ENCODE measurements at places on chromosomes 12 and 14.

GRCh38 chr12:130715998-130716968 is at the start of gene RIMBP2:
Gene RIMBP2, minus strand, starts transcription at chr12:130716299. Its CDS starts 237,286 bp downstream, at chr12:130479013.
- no peak within 1 kb of the TSS for H3K27ac ChIP-seq
- peaks cover 22% of the 10 kb centered on the region for H3K27me3 ChIP-seq

GRCh38 chr12:46300910-46301309 is 32.1 kb upstream of the SLC38A1 start:
- H3K27me3 ChIP-seq, result no peaks in the 10 kb centered on the region
- H3K36me3 ChIP-seq, result no peaks in the 10 kb centered on the region
- DNase-seq, result peak; percentile 11
- no peaks in the 10 kb centered on the region for H3K4me1 ChIP-seq
- H3K27ac ChIP-seq, result no peak overlapping the region
- H3K4me3 ChIP-seq, result no peak overlapping the region

DNA sequence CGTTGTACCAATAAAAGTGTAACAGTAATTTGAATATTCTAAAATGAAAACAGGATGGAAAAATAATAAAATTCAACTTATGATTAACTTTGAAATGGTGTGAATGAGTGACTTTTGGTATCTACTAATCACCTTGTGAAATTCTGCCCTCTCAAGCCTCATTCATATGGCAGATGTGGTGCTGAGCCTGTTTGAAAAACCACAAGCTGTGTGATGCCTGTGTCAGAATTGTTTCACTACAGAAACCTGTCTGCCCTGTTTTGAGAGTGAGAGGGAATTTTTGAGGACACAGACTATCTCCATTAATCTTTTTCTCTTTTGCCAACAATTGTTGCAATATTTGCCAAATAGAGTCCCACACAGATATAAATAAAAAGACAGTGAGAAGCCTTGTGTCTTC is 3.9 kb upstream of the RNU6-7 start:
- H3K27me3 ChIP-seq, result peaks cover 14% of the 10 kb centered on the region
- DNase-seq, result no peak
- no peak overlapping the region for H3K27ac ChIP-seq
- peaks cover 31% of the 10 kb centered on the region for H3K4me1 ChIP-seq

DNA sequence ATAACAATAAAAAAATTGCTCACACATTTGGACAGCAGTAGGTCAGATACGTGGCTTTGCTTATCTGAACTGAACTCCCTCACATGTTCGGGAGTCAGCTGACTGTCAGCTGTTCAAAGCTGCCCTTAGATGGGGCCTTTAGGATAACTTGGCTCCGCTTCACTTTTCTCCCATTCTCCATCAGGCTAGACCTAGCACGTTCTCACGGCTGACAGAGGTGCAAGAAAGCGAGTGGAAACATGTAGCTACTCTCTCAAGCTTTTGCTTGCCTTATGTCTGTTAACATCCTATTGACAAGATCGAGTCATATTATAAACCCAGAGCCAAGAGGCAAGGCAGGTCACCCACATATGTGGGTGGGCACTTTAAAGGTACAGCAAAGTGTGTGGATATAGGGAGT is 112.0 kb upstream of the PDZRN4 start:
- H3K4me1 ChIP-seq, result no peaks in the 10 kb centered on the region
- no peaks in the 10 kb centered on the region for H3K27me3 ChIP-seq
- H3K36me3 ChIP-seq, result no peaks in the 10 kb centered on the region

DNA sequence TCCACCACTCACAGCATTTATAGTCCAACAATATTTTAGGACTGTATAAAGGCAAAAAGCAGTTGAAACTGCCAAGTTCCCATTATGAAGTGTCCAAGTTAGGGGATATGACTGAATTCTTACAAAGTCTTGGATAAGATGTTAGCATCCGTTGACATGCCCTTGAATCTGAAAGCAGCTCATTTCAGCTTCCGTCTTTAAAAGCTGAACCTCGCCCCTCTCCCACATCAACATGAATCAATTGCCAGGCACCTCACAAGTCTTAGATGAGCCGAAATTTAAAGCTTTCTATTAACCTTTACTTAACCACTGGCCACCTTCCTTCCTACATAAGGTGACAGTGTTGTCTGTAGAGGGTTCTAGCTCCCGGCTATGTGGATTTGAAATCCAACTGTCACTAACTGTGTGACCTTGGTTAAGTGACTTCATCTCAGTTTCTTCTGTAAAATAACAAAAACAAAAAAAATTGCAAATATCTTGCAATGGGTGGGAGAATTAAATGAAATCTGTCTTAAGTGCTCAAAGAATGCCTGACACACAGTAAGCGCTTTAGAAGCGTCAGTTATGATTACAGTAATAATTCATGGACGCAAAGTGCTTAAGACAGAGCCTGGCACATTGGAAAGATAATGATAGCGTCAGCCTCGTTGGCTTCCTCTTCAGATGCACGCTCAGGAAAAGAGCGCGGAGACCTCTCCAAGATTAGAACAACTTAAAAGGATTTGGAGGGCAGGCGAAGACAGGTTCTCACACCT is 1.2 kb downstream of the PPP1CC start:
- peak overlapping the region; percentile 95 for H3K4me3 ChIP-seq
- H3K36me3 ChIP-seq, result no peaks in the 10 kb centered on the region
- peak; percentile 53 for DNase-seq
- H3K4me1 ChIP-seq, result peaks cover 45% of the 10 kb centered on the region
- peak overlapping the region; percentile 87 for H3K27ac ChIP-seq

GRCh38 chr14:58027904-58028303 is 124.1 kb downstream of the ARMH4 start:
- no peak overlapping the region for H3K27ac ChIP-seq
- H3K27me3 ChIP-seq, result no peaks in the 10 kb centered on the region
- H3K4me3 ChIP-seq, result no peak overlapping the region
- no peak for DNase-seq

GRCh38 chr14:71595441-71595840 is 336.8 kb upstream of the RGS6 start:
- no peak for DNase-seq
- no peak overlapping the region for H3K27ac ChIP-seq
- peaks cover 17% of the 10 kb centered on the region for H3K4me1 ChIP-seq
- no peaks in the 10 kb centered on the region for H3K27me3 ChIP-seq
- no peak overlapping the region for H3K4me3 ChIP-seq

DNA sequence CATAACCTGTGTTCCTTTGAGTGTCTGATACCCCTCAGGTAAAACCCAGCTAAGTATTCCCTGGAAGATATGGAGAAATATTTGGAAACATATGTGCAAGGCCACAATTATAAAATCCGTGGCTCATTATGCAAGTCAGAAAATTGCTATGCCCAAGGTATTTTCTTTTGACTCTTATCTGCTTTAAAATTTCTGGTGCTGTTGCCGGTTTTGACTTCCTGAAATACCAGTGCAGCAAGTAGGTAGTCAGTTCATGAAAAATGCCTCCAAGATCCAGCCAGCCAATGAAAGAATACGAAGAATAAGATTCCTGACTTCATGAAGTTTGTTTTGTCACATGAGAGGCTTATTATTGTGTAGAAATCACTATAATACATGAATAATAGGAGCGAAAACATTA is 20.2 kb upstream of the FUT8 start:
- H3K4me1 ChIP-seq, result no peaks in the 10 kb centered on the region
- H3K27ac ChIP-seq, result no peak overlapping the region
- no peak for DNase-seq
- no peaks in the 10 kb centered on the region for H3K27me3 ChIP-seq

DNA sequence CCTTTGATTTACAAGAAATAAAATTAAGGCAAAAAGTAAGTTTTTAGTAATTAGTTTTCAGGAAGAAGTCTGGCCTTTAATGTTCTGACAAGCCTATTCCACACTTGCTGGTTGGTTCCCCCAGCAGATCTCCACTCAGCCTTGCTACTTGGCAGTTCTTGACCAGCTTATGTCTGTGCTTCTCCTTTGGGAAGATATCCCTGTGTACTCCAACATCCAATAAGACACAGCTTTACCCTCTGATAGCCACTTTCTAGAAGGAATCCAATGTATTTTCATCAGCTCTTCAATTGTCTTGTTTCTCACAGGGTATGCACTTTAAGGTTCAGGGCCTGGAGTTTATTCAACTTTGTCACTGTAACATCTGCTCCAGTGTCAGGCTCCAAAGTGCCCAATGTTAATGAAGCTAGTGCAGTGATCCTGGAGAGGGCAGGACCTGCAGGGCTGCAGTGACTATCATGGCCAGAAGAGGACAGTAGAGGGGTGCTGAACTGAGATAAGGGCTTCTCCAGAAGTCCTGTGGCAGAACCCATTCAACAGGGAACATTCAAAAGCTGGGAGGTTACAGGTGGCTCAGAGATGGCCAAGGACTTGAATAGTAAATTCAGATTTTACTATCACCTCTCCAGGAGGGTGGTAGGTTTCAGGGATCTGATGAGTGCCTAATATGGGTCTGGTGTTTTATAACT is 22.9 kb downstream of the JKAMP start:
- no peak overlapping the region for H3K27ac ChIP-seq
- no peak overlapping the region for H3K4me3 ChIP-seq
- H3K27me3 ChIP-seq, result no peaks in the 10 kb centered on the region
- peak; percentile 45 for DNase-seq
- H3K4me1 ChIP-seq, result no peaks in the 10 kb centered on the region

DNA sequence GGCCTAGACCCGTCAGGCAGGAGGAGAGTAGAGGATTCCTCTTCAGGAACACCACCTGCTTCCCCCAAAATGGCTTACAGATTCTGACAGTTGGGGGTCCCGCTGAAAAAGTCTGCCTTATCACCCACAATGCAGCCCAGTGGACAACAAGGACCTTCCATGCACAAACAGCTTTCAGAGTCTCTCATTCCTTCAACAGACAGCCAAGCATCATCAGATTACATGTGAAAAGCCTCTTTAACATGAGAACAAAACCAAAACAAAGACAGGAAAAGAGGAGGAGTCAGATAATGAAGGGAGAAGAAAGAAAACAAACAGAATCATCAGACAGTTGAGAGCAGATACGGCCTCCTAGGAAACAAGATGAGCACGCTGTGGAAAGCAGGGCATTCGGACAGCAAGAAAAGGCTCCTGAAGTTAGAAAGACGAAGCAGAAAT is 18.3 kb downstream of the KCTD10 start:
- H3K27me3 ChIP-seq, result no peaks in the 10 kb centered on the region
- H3K36me3 ChIP-seq, result peaks cover 67% of the 10 kb centered on the region
- H3K27ac ChIP-seq, result no peak overlapping the region
- no peak overlapping the region for H3K4me3 ChIP-seq
- H3K4me1 ChIP-seq, result peaks cover 36% of the 10 kb centered on the region

DNA sequence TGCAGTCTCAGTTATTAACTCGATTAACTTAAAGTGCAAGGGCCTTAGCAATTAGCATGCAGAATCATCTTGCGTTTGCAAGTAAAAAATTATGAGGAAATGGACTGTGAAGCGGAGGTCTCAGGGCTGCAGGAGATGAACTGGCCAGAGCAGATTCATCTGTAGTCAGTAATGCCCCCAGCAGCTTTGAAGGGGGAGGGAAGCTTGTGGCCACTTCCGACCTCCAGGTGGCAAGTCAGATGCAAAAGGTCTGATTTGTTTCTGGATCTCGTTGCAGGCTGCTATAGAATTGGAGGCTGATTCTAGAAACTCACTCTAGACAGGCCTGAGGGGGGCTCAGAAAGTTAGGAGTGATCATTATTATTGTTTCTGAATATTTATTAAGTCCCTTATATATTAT is 107.4 kb upstream of the RGS6 start:
- H3K27ac ChIP-seq, result no peak overlapping the region
- no peak for DNase-seq
- no peaks in the 10 kb centered on the region for H3K27me3 ChIP-seq
- H3K36me3 ChIP-seq, result no peaks in the 10 kb centered on the region
- H3K4me3 ChIP-seq, result no peak overlapping the region

GRCh38 chr12:5588591-5588990 is 156.7 kb downstream of the NTF3 start:
- H3K4me3 ChIP-seq, result no peak overlapping the region
- DNase-seq, result no peak
- no peaks in the 10 kb centered on the region for H3K27me3 ChIP-seq
- H3K4me1 ChIP-seq, result no peaks in the 10 kb centered on the region

DNA sequence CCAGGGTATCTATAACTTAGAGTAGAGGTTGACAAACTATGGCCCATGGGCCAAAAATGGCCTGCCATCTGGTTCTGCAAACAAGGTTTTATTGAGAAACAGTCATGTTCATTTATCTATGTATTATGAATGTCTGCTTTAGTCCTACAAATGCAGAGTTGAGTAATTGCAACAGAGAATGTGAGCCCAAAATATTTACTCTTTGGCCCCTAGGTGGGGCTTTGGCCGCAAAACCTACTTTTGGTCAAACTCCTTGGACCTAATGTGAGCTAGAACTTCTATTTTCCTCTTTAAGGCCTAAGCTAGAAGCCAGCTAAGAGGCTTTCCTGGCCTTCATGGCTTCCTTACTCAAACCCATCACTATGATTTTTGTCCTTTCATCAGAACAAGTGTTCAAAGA is 379.1 kb downstream of the NELL2 start:
- no peak overlapping the region for H3K27ac ChIP-seq
- H3K4me1 ChIP-seq, result no peaks in the 10 kb centered on the region
- H3K27me3 ChIP-seq, result no peaks in the 10 kb centered on the region
- H3K36me3 ChIP-seq, result no peaks in the 10 kb centered on the region
- H3K4me3 ChIP-seq, result no peak overlapping the region

GRCh38 chr12:105569886-105570285 is 239.4 kb downstream of the C12orf75 start:
- H3K27ac ChIP-seq, result no peak overlapping the region
- H3K4me1 ChIP-seq, result no peaks in the 10 kb centered on the region
- no peaks in the 10 kb centered on the region for H3K36me3 ChIP-seq
- H3K4me3 ChIP-seq, result no peak overlapping the region

- no peaks in the 10 kb centered on the region for H3K27me3 ChIP-seq
- H3K4me3 ChIP-seq, result no peak overlapping the region
- DNase-seq, result peak; percentile 5
- no peak overlapping the region for H3K27ac ChIP-seq
- no peaks in the 10 kb centered on the region for H3K4me1 ChIP-seq
Observed at GRCh38 chr12:123659996-123660727, 10.8 kb upstream of the TCTN2 start.

GRCh38 chr12:92511786-92512185 is 191.0 kb upstream of the PLEKHG7 start:
- no peaks in the 10 kb centered on the region for H3K36me3 ChIP-seq
- no peak overlapping the region for H3K4me3 ChIP-seq
- DNase-seq, result peak; percentile 26
- H3K27ac ChIP-seq, result no peak overlapping the region
- no peaks in the 10 kb centered on the region for H3K27me3 ChIP-seq

GRCh38 chr12:118346895-118347294 is 25.8 kb downstream of the TAOK3 start:
- no peaks in the 10 kb centered on the region for H3K36me3 ChIP-seq
- H3K27ac ChIP-seq, result peak overlapping the region; percentile 69
- no peaks in the 10 kb centered on the region for H3K27me3 ChIP-seq
- DNase-seq, result no peak

- H3K36me3 ChIP-seq, result no peaks in the 10 kb centered on the region
- H3K27me3 ChIP-seq, result no peaks in the 10 kb centered on the region
- H3K4me3 ChIP-seq, result no peak overlapping the region
Observed at GRCh38 chr12:108190529-108190928, 61.4 kb downstream of the WSCD2 start.

GRCh38 chr12:27332714-27333402 is at the start of gene BMAL2:
Gene BMAL2, plus strand, starts transcription at chr12:27332836. Its CDS starts 237 bp downstream, at chr12:27333073.
- peaks cover 12% of the 10 kb centered on the region for H3K27me3 ChIP-seq
- H3K4me3 ChIP-seq, result peak within 1 kb of the TSS; percentile 45
- H3K4me1 ChIP-seq, result peaks cover 34% of the 10 kb centered on the region
- H3K36me3 ChIP-seq, result no peaks in the 10 kb centered on the region

- no peaks in the 10 kb centered on the region for H3K4me1 ChIP-seq
- no peaks in the 10 kb centered on the region for H3K36me3 ChIP-seq
- H3K27ac ChIP-seq, result no peak overlapping the region
- H3K27me3 ChIP-seq, result no peaks in the 10 kb centered on the region
- DNase-seq, result no peak
- no peak overlapping the region for H3K4me3 ChIP-seq
Observed at GRCh38 chr12:19577281-19577530, 137.9 kb downstream of the AEBP2 start.

- H3K36me3 ChIP-seq, result no peaks in the 10 kb centered on the region
- no peaks in the 10 kb centered on the region for H3K27me3 ChIP-seq
- H3K4me3 ChIP-seq, result no peak overlapping the region
Observed at GRCh38 chr12:20309504-20310148, 58.7 kb upstream of the PDE3A start.
